Effector CD4-positive, alpha-beta T cell (primary cell): ENCODE measurements at places on chromosomes 1 and 21.

- DNase-seq: no peak
Measured at GRCh38 chr1:221206076-221206475, 326.8 kb downstream of the HLX start.

GRCh38 chr1:15786581-15786980 lies 20.9 kb downstream of the UQCRHL start:
- DNase-seq: no peak

GRCh38 chr1:201404055-201404454 lies 4.9 kb upstream of the LAD1 start:
- no peak for DNase-seq

DNA sequence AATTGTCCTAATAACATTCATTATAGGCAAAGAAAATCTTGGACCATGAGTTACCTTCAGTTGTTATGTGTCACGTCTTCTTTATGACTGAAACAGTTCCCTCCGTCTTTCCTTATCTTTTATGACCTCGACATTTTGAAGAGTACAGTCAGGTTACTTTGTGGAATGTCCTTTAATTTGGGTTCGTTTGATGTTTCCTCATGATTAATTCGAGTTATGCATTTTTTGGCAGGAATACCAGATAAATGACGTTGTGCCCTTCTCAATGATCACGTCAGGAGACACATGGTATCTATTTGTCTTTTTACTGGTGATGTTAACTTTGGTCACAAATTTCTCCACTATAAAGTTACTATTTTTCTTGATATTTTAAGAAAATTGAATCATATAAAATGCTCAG lies 17.3 kb upstream of the KLF17 start:
- DNase-seq: no peak

DNA sequence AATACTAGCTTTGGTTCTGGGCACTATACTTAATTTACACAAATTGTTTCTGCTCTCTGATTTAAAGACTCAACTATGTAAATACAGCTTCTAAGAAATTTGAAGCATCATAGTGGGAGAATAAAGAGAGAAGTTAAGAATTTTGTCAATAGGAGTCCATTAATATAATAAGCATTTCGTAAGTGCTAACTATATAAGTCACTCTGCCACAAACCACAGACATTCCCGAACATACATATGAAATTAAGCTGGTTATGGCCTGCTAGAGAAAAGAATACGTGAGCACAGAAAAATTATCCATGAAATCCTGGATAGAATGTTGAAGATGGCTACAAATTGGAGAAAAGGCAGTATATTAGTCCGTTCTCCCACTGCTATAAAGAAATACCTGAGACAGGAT lies 526.2 kb downstream of the MRPL39 start:
- no peak for DNase-seq

DNA sequence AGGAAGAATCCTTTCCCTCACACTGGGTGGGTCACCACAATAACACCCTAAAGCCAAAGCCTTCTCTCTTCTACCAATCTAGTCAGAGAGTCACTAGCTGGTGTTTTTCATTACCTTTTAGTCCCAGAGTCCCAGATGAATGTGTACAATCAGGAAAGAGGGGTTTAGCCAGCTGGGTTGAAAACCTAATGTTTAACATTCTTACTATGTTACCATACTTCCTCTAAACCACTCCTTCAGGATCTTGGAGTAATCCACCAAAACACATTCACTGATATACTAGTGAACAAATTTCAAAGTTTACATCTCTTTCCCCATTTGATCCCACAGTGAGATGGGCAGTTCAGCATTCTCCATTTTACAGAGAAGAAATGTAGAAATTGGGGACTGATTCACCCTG lies 9.7 kb downstream of the LPAR3 start:
- no peak for DNase-seq
